ENCODE measurements at places on chromosomes 16 and 17. TPM values are rescaled to one million over a fixed set of nuclear protein-coding genes. Genes with fewer than 3 reads are reported as not detected.

TOM1L1 gene
- 39.4 TPM for polyA plus RNA-seq

PAM16 gene
- polyA plus RNA-seq, result 331 TPM

KRTAP4-5 gene
- polyA plus RNA-seq, result not detected

TBC1D3B gene
- 0.80 TPM for polyA plus RNA-seq

MPV17L gene
- polyA plus RNA-seq, result 3.2 TPM

WNT9B gene
- not detected for polyA plus RNA-seq

SYT17 gene
- polyA plus RNA-seq, result 5.3 TPM

GRCh38 chr16:30087181-30087898 lies 4.4 kb downstream of the TBX6 start:
- DNase-seq, result no peak

- DNase-seq, result peak; percentile 98
Measured at GRCh38 chr16:29899516-29900101, at the start of gene SEZ6L2. TSS of gene SEZ6L2 (minus strand) at chr16:29899550. CDS start at chr16:29899019, 531 bp downstream.

- DNase-seq, result no peak
Measured at GRCh38 chr17:12318571-12319266, 298.0 kb downstream of the MAP2K4 start.

- DNase-seq, result no peak
Measured at GRCh38 chr17:20189979-20190378, 180.8 kb downstream of the SPECC1 start.

DNA sequence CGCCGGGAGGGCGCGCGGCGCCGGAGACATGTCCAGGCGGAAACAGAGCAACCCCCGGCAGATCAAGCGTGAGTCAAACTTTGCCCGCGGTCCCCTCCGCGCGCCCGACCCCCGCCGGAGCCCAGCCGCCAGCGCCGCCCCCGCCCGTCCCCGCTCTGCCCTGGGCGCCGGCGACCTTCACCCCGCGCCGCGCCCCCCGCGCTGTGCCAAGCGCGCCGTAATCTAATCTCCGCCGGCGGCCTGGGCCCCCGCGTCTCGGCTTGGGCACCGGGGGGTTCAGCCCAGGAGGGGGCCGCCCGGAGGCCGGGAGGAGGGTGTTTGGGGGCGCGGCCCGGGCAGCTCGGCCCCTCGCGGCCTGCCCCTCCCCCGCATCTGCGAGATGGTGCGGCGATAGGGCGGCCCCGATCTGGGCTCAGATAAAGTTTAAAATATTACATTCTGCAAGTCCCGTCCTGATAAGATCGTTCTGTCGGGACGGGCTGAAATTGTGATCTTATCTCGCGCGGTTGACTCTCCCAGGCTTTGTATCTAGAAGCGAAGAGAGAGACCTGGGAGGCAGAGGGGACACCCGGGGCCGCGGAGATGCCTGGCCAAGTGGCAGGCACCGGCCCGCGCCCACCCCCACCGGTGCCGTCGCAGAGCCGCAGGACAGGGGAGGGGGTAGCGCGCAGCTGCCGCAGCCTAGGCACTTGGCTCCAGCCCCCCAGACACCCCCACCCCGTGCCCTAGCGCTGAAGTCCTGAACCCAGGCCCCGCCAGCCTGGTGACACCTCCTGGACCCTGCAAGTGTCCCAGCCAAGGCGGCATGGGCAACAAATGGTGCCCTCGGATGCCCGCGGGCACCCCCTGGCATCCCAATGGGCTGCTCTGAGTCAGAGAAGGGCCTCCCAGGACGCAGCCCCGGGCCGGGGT lies 787 bp downstream of the ZFPM1 start:
- DNase-seq, result peak; percentile 38

DNA sequence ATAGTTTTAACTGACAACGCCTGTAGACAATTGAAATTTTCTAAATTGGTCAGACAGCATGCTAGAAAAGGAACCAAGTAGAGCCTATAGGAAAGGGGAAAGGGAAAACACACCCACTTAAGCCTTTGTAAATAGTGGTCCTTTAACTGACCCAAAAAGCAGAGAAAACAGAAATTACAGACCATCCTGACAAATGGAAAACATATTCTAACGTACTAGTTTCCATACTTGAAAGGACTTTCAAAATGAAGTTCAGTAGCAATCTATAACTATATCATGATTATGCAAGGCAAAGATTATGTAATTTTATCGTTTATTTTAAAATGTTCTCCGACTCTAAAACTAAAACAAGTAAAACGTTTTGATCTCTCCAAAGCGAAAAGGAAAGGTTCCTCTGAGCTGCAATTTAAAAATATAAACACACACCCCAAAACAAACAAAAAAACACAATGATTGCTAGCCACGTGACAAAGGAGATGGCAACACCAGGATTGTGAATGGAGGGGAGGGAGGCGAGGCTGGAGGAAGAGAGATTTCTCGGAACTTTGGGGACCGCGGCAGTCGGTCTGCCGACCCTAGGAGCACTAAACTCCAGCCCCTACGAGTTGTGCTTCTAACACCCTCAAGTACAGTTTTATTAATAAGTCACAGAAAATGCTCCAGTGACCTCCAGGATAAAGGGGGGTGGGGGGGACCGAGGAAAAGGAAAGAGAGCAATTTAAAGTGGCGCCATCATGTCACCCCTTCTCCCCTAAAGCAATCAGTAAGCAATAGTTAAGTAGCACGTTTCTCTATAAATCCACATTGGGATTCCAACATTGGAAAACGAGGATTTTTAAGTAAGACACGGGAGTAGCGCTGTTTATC lies 1.7 kb downstream of the KANSL1 start:
- peak; percentile 91 for DNase-seq

DNA sequence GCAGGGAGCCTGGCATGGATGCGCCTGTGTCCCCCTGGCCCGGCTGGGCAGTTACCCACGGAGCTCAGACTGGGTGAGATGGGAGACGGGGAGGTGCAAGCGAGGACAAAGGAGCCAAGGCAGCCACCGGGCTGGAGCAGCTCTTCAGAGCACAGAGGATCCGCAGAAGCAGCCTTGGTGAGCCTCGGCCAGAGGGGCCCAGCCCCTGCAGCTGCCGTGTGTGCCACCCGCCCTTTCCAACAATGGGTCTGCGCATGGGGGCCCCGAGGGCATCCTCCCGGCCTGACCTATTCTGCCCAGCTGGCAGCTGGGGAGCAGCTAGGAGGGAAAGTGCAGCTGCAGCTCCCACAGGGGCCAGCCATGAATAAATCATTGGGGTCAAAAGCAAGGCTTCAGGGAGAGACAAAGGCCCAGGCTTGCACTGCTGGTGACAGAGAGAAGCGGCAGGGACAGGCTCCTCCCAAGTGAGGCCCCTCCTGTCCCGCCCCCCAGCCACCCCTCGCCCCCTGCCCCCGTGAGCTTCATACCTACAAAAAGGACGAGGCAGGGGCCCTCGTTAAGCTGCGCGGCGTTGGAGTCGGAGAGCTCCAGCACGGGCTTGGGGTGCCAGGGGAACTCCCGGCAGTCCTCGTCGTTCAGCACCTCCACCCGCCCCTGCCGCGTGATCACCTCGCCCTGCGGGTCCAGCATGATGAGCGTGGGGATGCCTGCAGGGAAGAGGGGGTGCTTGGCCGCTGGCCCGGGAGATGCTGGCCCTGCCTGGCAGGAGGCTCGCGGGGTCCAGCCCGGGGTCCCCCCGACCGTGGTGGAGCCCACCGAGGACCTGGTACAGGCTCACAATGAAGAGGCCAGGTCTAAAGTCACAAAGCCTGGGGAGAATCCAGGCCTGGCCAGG lies 22.6 kb downstream of the MRM3 start:
- DNase-seq, result peak; percentile 30

DNA sequence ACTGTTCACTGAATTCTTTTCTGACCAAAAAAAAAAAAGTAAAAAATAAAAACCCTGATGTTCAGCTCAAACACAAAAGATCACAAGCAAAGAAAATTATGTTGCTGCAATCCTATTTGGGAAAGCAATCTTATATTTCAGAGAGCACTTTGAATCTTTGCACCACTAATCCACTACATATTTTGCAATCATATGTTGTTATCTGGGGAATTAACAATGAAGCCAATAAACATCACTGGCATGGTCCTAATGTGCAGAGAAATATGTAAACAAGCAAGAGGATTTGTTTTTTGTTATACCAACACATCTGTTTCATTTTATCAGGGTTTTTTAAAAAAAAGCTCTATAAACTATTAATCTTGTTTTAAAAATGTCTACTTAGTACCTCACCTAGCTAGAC lies 84.1 kb downstream of the TOX3 start:
- DNase-seq, result no peak

DNA sequence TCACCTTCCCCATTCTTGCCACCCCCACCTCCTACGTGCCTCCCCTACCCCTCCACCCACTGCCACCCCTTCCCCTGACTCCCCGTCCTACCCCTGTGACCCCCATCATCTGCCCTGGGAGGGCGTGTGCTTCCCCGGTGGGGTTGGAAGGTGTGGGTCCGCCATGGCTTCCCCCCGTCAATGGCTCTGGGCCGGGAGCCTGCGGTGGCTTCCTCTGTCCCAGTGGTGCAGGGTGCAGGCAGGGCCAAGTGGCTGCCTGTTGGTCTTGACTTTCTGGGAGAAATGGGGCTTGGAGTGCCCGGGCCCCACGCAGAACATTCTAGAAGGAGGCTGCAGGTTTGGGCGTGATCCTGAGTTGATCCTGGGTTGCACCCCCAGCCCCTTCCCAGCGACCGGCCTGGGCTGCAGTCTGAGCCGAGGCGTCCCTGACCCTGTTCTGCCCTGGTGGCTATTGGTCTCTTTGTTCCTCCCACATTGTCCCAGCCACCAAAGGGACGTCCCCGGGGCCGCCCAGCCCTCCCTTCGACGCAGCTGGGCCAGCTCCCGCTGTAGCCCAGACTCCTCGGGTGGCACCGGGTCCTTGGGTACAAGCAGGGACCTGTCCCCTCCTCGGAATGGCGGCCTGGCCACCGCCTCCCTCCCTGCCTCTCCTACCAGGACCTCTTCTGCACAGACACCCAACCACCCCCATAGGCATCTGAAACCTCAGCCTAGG lies 25.7 kb downstream of the GSE1 start:
- no peak for DNase-seq

DNA sequence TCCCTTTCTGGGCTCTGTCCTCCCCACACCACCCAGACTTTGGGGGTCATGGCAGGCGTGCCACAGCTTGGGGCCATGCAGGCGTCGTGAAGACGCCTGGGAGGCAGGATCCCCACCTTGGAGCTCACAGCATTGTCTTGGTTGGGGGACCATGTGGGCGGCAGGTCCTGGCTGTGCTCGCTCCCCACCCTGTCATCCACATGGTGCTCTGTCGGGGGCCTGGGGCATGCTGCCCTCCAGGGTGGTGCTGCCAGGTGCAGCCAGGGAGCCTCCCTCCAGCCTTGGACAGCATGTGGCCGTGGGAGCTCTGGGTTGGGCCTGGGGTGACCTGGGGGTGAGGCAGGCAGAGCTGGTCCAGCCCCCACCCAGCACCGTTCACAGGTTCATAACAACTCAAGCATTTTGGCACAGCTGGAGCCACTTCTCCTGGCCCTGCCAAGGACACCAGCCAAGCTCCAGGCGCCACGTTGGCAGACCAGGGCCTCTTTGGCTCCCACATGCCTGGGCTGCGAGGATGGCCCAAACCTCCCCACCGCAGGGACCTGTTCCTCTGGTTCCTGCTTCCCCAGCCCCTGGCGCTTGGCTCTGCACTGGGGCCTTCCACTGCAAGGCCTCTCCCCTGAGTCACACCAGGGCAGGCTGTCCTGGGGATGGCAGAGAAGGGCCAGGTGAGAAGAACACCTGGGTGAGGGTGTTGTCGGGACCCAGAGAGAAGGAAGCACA lies 15.1 kb upstream of the ATP6V0C start:
- DNase-seq, result no peak

DNA sequence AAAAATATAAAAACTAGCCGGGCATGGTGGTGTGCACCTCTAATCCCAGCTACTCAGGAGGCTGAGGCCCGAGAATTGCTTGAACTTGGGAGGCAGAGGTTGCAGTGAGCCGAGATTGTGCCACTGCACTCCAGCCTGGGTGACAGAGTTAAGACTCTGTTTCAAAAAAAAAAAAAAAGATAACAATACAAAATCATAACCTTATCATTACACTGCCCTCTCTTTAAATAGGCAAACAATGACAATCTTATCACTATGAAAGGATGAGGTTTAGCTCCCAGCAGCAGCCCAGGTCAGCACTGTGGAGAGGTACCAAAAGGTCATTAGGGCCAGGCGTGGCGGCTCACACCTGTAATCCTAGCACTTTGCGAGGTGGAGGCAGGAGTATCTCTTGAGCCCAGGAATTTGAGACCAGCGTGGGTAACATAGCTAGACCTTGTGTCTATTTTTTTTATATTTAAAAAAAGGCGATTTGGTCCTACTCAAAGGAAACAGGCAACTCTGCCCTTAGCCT lies 3.5 kb upstream of the DPEP2NB start:
- no peak for DNase-seq

GRCh38 chr17:30290696-30291542 lies 825 bp downstream of the BLMH start:
- DNase-seq, result peak; percentile 70

DNA sequence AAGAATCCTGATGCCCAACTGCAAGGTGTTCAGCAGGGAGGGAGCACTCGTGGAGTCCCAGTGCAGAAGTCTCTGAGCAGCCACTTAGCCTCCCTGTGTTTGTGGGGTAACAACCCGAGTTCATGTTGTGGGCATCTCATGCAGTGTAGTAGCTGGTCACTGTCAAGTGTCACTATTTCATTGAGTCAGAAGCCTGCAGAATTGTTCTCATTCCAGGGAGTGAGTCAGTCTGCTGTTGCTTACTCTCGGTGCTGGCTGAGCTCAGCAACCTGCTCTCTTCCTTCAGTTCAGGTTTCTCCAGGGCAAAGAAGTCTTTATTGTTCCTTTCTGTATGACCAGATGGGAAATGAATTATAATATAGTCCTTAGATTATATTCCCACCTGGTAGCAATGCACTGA lies 24.1 kb downstream of the HMOX2 start:
- DNase-seq, result no peak

Data from GM23338 (cell line).